ENCODE measurements at places on chromosomes 1 and 21.

DNA sequence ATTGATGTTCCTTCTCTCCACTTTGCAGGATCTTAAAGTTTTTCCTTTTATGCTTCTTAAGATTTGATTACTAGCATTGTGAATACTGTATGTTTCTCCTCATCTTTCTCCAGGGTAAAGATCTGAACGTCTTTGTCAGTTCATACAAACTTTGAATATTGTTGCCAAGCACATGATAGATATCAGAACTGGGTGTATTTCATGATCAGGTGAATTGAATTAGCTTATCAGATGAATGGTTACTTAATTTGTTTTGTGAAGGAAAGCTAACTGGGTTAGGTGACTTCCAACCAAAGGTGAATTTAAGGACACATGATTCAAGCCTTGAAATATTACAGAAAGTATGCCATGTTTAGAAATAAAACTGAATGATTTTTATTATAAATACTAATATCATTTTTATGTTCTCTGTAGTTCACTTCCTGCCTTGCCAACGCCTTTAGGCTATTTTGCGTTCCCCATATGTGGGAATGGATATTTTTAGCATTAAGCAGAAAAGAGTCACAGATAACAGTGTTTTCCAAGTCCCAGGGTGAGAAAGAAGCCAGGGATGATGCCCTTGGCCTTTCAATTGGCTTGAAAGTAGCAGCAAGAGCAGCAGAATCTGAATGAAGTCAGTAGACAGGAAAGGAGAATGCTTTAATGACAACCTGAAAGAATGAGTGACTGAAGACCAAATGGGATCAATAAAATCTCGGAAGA lies 752.1 kb downstream of the NCAM2 start:
- DNase-seq: no peak

GRCh38 chr21:16976193-16976592 lies 536.6 kb upstream of the CXADR start:
- DNase-seq: no peak

DNA sequence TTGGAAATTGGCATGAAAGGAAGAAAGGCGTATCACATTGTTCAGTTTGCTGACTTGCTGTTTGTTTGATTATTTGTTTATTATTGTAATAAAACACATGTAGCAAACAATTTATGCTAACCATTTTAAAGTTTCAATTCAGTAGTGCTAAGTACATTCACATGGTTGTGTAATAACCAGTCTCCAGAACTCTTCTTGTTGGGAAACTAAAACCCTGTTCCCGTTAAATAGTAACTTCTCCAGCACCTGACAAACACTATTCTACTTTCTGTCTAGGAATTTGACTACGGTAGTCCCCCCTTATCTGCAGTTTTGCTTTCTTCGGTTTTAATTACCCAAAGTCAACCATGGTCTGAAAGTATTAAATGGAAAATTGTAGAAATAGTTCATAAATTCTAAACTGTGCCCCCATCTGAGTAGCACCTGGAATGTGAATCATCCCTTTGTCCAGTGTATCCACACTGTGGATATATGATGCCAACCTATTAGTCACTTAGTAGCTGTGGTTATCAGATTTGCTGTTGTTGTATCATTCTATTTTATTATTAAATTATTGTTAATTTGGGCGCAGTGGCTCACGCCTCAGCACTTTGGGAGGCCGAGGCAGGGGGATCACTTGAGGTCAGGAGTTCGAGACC lies 5.5 kb downstream of the MORC3 start:
- DNase-seq: no peak

- no peak for DNase-seq
These were observed 151.3 kb upstream of the KCND3 start for GRCh38 chr1:112140743-112141142.

- no peak for DNase-seq
These were observed 14.4 kb downstream of the ILDR2 start for GRCh38 chr1:166960858-166961474.

GRCh38 chr21:29384683-29385359 lies 86.1 kb downstream of the BACH1 start:
- DNase-seq: no peak

DNA sequence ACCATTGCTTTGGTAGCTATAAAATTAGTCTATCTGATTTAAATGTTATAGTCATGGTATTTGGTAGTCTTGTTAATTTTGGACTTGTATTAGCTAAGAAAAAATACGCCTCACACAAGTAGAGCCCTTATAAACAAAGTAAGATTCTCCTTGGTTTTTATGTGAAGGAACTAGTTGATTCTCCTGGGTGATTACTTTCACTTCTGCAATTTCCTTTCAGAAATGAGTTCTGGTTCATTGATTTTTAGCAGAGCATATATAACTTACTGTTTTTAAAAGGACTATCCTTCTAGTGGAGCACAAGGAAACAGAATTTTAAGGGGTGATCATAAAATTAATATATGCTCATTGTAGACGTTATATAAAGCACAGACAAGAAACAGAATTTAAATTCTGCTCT lies 120.1 kb downstream of the BACH1 start:
- DNase-seq: no peak

DNA sequence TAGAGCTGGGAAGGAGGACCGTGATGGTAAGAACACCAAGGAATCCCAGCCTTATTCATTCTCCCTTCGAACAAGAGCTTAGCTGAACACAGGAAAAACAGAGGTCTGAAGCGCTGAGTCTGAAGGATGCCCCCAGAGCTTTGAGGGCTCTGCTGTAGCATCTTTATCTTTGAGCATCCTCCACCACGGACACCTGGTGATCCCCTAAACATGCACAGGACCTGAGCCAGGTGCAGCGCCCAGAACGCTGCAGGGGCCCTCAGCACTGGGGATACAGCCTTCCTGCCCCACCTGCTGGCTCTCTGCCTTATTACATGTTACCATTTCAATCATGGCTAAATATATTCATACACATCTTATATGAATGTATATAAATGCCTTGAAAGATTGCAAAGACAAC lies 7.7 kb upstream of the GPATCH4 start:
- DNase-seq: no peak

DNA sequence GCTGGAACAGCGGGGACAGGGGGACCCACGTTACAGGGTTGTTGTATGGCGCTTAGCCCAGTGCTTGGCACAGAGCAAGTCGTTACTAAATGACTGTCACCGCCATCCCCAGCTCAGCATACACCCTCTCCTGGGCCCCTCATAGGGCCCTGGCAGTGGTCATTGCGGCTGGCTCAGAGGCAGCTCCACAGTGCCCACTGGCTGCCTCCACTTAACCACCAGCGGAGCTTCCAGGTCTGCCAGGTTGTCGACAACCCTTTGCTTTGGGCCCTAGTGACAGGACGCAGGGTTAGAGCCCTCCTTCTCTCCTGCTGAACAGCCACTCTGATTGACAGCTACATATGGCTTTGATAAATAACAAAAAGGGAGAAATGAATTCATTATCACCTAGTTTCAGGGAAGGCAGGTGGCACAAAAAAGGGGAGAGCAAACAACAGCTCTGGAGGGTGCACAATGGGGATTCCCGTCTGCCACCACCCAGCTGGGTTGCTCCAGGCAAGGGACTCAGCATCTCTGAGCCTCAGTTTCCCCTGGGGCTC lies 4.8 kb downstream of the EFHD2 start:
- DNase-seq: no peak

DNA sequence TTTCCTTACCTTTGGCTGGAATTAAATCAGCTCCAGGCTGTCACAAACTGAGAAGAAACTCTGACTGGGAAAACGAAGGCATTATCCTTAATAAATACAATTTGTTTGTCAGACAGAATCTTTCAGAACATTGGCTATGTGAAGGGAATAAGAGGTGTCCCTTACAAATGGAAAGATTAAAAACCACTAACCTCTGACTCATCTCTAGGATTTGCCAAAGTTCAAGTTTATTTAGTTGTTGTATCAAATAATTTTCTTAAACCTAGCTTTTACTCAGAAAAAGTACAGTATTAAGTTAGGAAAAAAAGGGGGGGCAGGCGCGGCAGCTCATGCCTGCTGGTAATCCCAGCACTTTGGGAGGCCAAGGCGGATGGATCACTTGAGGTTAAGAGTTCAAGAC lies 15.7 kb downstream of the SERTAD4 start:
- no peak for DNase-seq

- DNase-seq: peak; percentile 13
These were observed 167.7 kb upstream of the CSF3R start for GRCh38 chr1:36650200-36651065.

- no peak for DNase-seq
These were observed 176.0 kb downstream of the ATP6V1G3 start for GRCh38 chr1:198364471-198364870.
